ENCODE measurements at places on chromosomes 3 and 15.

DNA sequence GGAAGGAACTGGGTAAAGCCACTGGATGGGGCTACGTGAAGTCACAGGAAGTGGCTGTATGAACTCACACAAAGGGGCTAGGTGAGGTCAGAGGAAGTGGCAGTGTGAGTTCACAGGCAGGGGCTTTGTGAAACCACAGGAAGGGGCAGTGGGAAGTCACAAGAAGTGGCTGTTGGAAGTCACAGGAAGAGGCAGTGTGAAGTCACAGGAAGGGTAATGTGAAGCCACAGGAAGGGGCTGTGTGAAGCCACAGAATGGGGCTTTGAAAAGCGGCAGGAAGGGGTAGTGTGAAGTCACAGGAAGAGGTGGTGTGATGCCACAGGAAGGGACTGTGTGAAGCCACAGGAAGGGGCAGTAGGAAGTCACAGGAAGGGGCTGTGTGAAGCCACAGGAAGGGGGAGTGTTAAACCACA lies 34.6 kb downstream of the GASK1A start:
- peaks cover under 1% of the 10 kb centered on the region for H3K4me1 ChIP-seq
- no peaks in the 10 kb centered on the region for H3K36me3 ChIP-seq
- H3K4me3 ChIP-seq, result no peak overlapping the region
- H3K27ac ChIP-seq, result no peak overlapping the region

GRCh38 chr3:63673111-63673510 lies 20.6 kb downstream of the SNTN start:
- no peak overlapping the region for H3K4me3 ChIP-seq
- no peak for DNase-seq
- H3K27me3 ChIP-seq, result no peaks in the 10 kb centered on the region
- no peaks in the 10 kb centered on the region for H3K36me3 ChIP-seq
- H3K4me1 ChIP-seq, result no peaks in the 10 kb centered on the region
- no peak overlapping the region for H3K27ac ChIP-seq

DNA sequence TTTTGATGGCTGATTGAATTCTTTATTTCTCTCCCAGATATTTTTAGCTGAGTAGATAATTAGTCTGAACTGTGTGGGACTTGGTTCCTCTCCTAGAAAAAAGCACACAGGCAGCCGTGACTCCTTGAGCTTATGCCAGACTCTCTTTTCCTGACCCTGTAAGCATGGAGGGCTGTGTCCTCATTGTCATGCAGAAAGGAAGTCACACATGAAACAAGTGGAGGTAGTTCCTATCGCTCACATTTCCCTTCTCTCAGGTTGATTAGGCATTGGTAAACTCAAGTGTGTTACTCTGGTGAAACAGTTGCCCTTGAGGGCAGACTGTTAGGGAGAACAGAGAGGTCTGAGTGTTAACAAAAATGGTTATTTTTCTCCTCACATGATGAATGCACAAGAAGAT lies 6.3 kb upstream of the RTP4 start:
- H3K27ac ChIP-seq, result no peak overlapping the region
- no peak overlapping the region for H3K4me3 ChIP-seq

DNA sequence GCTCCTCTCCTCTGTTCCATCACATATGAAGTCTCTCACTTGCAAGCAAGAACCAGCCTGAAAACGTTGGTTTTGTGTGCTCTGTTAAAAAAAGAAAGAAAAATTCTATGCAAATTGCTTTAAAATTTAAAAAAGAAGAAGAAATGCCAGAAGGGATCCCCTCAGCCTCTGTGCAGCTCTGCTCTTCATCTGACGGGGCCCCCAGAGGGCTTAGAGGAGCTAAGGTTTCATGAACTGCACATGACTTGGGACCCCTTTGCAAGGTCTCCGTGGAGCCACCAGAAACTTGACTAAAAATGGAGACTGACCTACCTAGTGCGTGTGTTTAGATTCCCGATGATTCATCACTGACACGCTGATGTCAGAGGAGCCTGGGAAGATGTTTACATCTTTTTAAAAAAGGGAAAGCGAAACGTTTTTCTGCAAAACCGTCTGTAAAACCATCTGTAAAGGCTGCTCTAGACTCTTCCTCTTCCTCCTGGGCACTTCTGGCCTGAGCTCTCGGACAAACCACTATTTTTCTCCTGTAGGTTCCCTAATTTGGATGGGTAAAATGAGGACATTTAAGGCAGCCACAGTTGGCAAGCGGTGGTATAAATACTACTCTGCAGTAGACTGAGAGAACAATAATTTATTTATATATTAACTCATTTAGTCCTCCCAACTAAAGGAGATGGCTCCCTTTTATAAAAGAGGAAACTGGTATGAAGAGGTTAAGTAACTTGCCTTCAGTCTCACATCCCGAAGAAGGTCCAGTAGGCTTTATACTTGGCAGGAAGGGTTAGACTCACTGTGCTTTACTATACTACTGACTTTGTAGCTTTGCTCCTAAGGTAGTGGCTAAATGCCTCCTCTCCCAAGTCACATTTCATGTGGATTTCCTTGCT lies 67.2 kb upstream of the POLG start:
- DNase-seq, result no peak
- H3K36me3 ChIP-seq, result no peaks in the 10 kb centered on the region
- peaks cover 28% of the 10 kb centered on the region for H3K4me1 ChIP-seq
- no peak overlapping the region for H3K27ac ChIP-seq

DNA sequence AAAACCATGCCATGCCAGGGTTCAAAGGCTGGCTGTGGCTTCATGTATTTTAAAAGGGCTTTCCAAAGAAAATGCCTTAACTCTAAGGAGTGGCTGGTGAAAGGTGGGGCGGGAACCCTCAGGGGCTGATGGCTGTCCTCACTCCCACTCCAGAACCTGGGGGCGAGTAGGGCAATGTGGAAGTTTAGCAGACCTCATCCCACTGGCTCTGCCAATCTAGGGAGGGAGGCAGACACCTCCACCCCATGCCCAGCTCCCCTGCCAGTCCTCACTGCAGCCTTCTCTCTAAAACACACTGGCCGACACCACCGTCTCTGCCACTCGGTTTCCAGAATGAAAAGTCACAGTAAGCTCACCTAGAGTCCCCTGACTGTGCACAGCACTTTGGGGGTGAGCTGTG lies 99.5 kb downstream of the TMEM266 start:
- no peak overlapping the region for H3K4me3 ChIP-seq
- no peak for DNase-seq
- H3K4me1 ChIP-seq, result no peaks in the 10 kb centered on the region
- no peaks in the 10 kb centered on the region for H3K36me3 ChIP-seq
- H3K27ac ChIP-seq, result no peak overlapping the region

- no peaks in the 10 kb centered on the region for H3K36me3 ChIP-seq
- no peaks in the 10 kb centered on the region for H3K4me1 ChIP-seq
- no peak overlapping the region for H3K4me3 ChIP-seq
These were observed 84.2 kb downstream of the SEMA6D start for GRCh38 chr15:47801522-47801921.
